ENCODE measurements at places on chromosomes 4 and X.

GRCh38 chrX:68831405-68832100 is 2.7 kb downstream of the EFNB1 start:
- no peak for DNase-seq

- no peak for DNase-seq
Observed at GRCh38 chr4:123235431-123235830, 161.2 kb upstream of the SPRY1 start.

DNA sequence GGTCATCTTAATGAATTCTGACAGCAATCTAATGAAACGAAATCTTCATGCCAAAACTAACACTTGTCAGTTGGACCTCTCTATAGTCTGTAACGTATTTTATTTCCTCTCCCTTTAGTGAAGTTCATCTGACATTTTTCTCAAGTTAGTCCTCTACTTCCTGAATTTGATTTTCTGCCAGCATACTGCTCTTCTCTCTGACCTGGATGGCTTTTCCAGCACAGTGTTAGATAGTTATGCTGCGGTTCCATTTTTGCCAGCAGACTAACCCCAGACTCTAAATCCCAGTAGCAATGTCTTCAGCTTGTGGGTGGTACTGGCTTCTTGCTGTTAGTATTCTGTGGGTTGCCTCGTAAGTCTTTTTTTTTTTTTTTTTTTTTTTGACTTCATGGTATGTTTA is 146.7 kb upstream of the VEGFC start:
- no peak for DNase-seq

DNA sequence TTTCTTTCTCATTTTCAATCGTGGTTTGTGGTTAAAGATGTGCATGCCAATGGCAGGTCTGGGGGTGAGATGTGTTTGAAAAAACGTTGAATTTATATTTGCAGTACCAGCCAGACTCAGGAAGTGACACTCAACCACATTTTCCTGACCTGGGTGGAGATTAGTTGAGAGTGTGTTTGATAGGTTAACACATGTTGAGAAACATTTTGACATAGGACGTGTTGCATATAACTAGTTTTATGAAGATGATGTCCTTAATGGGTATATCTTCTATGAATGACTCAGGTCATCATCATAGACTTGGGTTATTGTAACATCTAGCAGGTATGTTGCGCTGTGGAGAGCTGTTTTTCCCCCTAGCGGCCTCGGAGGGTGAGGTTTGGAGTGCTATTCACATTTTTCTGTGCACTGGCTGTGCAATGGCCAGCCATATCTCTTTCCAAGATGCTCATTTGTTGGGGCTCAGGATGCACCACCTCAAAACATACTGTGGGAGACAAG is 21.7 kb upstream of the CD38 start:
- peak; percentile 73 for DNase-seq

DNA sequence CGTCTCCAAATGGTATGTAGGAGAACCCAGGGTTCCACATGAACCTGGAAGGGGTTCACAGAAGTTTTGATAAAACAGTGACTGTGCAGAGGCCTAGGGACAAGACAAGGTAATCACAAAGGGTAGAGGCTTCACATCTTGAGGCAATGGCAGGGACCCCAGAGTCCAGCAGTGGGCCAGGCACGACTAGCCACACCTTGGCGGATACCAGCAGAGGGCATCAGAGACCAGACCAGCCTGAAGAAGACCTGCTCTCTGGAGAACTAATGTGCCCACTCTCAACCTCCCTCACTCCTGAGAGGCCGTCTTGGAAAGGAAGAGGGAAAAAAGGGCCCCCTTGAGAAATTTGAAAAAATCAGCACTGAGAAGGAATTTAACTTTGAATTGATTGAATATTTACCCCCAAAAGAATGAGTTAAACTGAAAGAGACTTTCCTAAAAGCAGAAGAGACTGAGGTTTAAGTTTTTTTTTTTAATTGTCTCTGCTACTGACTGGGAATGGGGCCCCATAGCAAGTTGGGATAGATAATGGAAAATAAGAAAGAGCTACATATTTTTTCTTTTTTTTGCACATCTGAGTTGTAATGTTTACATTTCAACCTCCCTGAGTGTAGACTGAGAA is 243.8 kb upstream of the JADE1 start:
- DNase-seq, result no peak

DNA sequence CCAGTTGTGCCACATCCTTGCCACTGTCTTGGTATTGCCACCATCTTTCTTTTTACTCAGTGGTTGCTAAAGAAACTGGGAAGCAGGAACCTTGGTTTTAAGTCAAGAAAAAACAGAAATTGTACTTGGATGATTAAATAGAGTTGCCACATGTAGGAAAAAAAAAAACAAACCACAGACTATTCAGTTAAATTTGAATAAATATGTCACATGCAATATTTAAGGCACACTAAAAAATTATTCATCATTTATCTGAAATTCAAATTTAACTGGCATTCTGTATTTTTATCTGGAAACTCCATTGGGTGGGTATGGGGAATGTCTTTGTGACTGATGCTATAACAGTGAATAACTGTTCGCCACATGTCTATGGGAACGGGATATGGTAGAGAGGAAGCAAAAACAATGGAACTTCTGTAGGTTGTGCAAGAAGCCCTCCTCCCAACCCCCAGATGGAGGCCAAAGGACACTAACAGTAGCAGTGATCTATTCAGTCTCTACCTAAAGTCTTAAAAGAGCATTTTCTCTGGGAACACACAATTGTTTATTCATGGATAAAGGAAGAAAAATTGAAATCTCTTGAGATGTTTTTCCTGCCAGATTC is 57.0 kb upstream of the PLAC8 start:
- no peak for DNase-seq

- DNase-seq, result no peak
Observed at GRCh38 chr4:100809506-100809905, 291.7 kb upstream of the EMCN start.

DNA sequence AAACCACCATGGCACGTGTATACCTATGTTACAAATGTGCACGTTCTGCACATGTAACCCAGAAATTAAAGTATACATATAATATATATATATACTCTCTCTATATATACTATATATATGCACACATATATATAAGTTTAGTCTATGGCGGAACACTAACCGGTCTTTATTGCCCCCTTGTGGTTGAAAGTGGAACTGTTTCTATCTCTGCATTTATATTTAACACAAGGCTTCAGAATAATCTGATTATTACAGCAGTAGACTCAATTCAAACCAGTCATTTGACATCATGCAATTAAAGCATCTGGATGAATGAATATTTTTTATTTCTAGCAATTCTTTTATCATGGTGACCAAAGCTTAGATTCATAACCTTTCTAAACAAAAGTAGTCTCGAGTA is 14.6 kb downstream of the RAB9B start:
- no peak for DNase-seq

GRCh38 chr4:7987148-7987989 is 47.7 kb upstream of the AFAP1 start:
- DNase-seq, result peak; percentile 64
